ENCODE measurements at places on chromosomes 5 and 9.

GRCh38 chr5:177023303-177023664 is 788 bp downstream of the ZNF346 start:
- peak; percentile 15 for DNase-seq

GRCh38 chr5:111488353-111488752 is 24.0 kb downstream of the STARD4 start:
- peak; percentile 42 for DNase-seq

DNA sequence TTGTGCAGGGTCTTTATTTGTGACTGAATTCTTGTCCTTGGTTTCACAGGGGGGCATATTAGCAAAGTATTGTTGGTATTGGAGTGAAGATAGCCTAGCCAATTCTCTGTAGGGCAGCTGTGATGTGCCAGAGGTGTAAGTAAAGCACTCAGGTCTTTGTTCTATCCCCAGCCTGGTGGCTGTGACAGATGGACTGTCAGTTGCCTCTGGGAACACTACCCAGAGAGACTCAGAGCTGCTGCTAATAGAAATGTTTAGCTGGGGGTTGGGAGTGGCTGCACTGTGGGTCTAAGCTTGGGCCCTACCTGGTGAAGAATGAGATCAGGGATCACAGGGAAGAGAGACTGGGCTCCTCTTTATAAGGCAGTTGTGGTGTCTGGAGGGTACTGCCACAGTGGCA is 1006.5 kb upstream of the TYRP1 start:
- no peak for DNase-seq

DNA sequence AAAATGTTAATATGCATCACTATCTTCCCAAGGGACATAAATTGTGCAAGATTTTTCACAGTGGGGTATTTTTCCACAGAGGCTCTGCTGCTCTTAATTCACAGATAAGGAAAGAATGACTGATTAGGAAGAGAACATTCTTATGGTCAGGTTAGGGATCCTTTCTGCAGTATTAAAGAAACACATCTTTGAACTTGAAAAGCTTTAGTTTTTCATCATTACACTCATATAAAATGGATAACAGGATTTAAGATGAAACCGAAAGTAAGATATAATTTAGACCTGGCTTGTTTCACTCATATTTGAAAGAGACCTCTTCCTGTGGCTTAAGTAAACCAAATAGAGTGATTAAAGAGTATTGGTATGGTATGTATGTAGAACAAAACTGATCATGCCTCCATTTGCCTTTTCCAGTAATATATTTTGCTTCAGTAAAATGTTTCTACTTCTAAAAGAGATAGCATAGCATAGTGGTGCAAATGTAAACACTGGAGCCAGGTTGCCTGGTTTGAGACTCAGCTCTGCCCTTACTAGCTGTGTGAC is 160.0 kb downstream of the PRR16 start:
- peak; percentile 74 for DNase-seq

DNA sequence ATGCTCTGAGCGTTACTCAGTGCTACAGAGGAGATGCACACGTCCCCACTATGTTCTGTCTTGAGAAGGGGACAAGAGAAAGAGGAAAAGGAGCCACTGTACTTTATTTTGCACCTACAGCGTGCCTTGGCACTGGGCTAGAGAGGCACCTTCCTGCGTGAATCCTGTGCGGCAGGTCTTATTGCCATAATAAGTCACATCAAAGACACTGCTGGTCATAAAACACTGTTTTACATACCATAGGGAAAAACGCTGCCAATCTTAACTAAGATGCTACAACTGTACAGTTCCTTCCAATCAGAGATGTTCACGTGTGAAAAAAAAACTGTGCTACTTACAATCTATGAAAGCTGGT is 48.1 kb downstream of the NEURL1B start:
- no peak for DNase-seq

GRCh38 chr5:133430095-133430494 is 182.2 kb downstream of the FSTL4 start:
- DNase-seq, result no peak

DNA sequence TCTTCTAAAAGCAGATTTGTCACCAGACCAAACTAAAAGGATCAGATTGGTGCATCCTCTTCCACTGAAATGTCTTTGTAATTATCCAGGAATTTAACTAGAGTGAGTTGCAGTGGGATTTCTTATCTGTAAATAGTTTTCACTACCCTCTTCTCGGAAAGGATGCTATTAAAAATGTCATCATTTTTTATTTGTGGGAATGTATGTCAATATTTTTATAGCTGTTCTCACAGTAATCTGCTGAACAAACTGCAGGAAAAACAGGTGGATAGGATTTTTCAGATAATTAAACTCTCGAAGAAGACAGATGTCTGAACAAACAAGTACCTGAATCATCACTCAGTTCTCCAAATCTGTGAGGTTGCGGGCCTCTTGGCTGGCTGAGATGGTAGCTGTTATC is 62.7 kb downstream of the RAB14 start:
- DNase-seq, result no peak

GRCh38 chr9:82923092-82923911 is 139.6 kb downstream of the RASEF start:
- DNase-seq, result peak; percentile 54

- no peak for DNase-seq
Observed at GRCh38 chr5:2997179-2997578, 245.7 kb upstream of the IRX2 start.

- peak; percentile 50 for DNase-seq
Observed at GRCh38 chr5:60483050-60483449, 216.9 kb downstream of the DEPDC1B start.

DNA sequence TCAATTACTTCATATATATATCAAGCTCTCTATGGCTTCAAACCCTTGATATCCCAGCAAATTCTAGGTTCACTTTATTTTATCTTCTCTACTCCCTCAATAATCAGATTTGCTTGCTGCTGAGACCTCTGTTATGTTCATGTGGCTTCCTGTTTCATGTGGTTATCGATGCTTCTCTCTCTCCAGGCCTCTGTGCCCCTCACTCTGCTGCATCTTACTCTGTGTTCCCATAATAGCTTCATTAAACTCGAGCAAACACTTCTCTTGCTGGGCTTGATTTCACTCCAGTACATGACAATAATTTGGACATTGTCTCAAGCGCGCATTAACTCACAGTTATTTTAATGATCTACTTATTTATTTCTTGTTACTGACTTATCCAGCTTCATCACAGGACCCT is 798.8 kb downstream of the CDH9 start:
- DNase-seq, result no peak

- DNase-seq, result no peak
Observed at GRCh38 chr5:140883373-140883772, 1.4 kb downstream of the PCDHA13 start.

DNA sequence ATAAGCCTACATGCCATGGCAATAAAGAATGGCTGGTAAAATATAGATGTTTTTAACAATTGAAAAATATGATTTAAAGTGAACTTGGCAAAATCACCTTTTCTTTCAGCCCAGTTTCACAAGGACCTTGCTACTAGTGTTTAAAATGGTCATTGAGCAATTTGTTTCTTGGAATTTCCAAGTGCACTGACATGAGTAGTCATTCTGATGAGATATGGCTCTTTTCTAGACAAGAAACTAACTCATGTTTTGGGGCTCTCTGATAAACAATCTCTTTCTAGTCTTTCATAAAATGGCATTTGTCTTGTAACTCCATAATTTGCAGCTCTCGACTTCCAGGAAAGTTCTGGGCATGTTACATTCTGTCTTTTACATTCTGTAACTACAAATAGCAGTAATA is 176.8 kb downstream of the NR2F1-AS1 start:
- no peak for DNase-seq

- DNase-seq, result no peak
Observed at GRCh38 chr5:60529001-60529400, 171.0 kb downstream of the DEPDC1B start.

GRCh38 chr5:135584276-135584675 is 5.5 kb upstream of the CXCL14 start:
- DNase-seq, result no peak

DNA sequence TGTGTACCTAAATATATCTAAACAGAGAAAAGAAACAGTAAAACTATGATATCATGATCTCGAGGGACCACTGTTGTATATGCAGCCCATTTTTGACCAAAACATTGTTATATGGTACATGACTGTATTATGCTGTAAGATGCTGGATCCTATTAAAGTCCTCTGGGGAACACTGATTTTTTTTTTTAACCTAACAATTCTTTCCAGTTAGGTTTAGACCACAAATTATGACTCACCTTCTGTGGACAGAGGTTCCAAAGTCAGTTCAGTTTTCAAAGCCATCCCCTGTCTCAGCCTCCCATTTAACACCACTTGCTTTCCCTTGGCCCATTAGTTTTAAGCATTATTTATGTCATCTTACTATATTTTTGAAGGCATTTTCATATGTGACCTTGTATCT is 27.1 kb downstream of the TRMO start:
- DNase-seq, result no peak

DNA sequence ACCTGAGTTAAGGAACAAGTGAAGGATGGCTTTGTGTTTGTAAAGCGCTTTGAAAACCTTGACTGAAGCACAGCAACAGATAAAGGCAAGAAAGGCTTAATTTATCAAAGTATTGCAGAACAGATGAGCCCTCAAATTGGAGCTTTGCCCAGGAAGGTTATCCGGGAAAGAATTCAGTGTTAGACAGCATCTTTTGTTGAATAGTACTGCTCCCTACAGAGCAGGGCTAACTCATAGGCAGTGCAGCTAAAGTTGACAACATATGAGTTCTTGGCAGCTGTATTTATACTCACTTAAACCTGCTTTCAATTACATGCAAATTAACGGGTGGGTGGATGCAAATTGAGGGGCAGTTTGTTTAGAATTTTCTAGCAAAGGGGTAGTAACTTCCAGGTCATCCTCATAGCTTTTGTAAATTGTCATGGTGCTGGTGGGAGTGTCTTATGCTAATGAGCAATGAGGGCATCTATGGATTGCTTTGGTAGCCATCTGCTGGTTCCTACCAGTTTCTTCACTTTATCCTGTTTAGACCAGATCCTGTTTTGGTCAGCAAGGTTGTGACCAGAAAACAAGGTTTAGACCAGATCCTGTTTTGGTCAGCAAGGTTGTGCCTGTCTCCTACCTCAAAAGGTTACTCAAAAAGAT is 105.8 kb downstream of the GDA start:
- no peak for DNase-seq

DNA sequence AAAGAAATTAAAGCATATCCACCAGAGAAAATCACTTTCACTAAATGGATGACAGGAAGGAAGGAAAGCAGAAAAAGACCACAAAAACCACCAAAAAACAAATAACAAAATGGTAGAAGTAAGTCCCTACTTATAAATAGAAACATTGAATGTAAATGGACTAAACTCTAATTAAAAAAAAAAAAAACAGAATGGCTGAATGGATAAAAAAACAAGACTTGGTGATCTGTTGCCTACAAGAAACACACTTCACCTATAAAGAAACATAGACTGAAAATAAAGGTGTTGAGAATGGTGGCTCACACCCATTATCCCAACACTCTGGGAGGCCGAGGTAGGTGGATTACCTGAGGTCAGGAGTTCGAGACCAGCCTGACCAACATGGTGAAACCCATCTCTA is 122.9 kb downstream of the HMHB1 start:
- no peak for DNase-seq

GRCh38 chr9:31908891-31909480 is 475.5 kb upstream of the ACO1 start:
- DNase-seq, result no peak

DNA sequence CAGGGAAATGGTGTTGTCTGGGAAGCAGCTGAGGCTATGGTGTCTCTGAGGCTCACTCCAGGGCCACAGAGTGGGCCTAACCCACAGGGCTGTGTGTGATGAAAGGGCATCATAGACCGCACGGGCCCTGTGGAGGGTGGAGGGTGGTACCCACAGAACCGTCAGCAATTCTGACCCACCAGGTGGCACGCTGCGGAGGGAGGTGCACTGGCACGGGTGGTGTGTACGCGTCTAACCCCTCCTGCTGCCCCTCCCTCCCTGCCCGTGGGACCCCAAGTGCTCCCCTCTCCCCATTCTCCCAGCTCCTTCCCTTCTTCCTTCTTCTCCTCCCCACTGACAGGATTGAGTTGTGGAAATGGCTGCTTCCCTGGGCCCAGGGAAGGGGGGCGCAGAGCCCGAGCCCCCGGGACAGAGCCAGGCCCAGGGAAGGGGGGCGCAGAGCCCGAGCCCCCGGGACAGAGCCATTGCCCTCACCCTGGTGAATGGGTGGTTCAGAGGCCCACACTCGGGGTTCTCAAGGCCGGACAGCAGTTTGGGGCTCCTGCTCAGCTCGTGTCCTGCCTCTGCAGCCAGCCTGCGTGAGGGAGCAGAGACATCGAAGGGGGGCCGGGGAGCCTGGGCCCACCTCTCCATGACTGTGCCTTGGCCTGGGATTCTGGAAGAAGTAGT is 6.8 kb downstream of the LCN10 start:
- no peak for DNase-seq

GRCh38 chr9:70551396-70551795 is 136.9 kb upstream of the KLF9 start:
- peak; percentile 55 for DNase-seq

- DNase-seq, result peak; percentile 31
Observed at GRCh38 chr5:119367502-119368237, 11.9 kb downstream of the TNFAIP8 start.

GRCh38 chr5:10789021-10789420 is 28.0 kb upstream of the DAP start:
- peak; percentile 95 for DNase-seq

- DNase-seq, result no peak
Observed at GRCh38 chr5:176355400-176356178, 6.0 kb downstream of the KIAA1191 start.

- peak; percentile 57 for DNase-seq
Observed at GRCh38 chr5:125870256-125870655, 553.0 kb upstream of the GRAMD2B start.

DNA sequence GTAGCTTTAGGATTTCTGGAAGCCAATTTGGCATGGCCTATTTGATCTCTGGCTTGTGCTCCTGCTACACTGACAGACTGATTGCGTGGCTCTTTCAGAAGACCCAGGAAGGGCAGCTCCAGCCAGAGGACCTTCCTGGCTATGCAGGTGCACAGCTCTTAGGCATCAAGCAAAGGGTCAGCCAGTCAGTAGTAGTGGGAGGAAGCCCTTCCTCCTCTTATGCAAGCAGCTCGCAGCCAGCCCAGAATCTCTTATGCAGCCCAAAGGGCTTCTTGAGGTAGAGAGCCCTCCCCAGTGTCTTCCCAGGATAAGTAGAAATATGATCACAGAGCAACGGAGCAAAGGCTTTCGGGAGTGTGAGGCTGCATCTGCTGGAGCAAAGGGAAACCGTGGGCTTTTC is 43.2 kb downstream of the SLC36A1 start:
- no peak for DNase-seq

DNA sequence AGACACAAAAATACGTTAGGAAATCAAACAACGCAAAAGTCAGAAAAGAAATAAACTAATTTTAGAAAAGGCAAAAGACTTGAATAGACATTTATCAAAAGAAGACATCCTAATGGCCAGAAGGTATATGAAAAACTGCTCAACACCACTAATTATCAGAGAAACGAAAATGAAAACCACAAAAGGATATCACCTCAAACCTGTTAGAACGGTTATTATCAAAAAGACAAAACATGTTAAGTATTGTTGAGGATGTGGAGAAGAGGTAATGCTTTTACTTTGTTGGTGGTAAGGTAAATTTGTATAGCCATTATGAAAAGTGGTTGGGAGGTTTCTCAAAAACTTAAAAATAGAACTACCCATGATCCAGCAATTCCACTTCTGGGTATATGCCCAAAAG is 230.0 kb upstream of the RGMB start:
- DNase-seq, result no peak
